RPMI8226 (cell line): ENCODE measurements at places on chromosomes 2 and 18.

GRCh38 chr2:190785334-190785733, 95.3 kb upstream of the GLS start:
- DNase-seq, result no peak

DNA sequence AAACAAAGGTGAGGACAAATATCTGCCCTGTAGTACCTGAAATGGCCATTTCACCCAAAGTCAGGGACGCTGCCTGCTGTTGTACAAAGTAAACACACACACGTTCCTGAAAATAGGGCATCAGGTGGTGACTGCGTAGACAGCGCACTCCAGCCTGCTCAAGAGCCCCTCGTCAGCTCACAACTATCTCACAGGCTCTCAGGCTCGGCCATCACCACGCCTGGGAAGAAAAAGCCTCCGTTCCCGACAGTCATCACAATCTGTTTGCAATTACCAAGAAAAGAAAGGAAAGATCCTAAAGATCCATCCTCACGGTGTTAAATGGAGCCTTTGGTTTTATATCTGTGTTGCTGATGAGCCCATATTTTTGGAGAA, 230.2 kb downstream of the ZNF516 start:
- no peak for DNase-seq

DNA sequence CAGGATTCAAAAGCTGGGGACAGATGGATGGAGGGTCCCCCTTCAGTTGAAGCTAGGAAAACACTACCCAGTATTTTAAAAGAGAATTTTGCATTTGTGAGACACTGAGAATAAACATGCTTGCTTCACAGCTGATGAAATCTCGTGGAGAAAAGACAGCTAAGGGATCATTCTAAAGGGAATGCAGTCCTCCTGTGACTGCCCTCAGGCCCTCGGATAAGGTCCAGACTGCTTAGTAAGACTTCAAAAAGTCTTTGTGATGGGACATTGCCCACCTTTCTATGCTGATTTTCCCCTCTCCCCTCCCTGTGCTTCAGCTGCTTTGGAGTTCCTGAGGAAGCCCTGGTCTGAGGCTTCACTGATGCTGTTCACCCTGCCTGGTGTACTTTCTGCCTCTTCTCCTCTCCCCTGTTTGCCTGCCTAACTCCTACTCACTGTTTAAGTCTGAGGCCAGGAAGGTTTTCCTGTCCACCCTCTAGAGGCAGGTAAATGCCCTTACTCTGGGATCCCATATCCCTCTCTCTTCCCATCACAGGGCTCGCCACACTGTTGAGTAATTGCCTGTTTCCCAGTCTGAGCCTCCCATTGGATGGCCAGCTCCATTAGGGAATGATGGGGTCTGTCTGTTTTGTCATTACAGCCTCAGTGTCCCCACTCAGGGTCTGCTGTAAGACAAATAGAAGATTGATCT, 26.6 kb downstream of the POLE4 start:
- DNase-seq, result no peak

DNA sequence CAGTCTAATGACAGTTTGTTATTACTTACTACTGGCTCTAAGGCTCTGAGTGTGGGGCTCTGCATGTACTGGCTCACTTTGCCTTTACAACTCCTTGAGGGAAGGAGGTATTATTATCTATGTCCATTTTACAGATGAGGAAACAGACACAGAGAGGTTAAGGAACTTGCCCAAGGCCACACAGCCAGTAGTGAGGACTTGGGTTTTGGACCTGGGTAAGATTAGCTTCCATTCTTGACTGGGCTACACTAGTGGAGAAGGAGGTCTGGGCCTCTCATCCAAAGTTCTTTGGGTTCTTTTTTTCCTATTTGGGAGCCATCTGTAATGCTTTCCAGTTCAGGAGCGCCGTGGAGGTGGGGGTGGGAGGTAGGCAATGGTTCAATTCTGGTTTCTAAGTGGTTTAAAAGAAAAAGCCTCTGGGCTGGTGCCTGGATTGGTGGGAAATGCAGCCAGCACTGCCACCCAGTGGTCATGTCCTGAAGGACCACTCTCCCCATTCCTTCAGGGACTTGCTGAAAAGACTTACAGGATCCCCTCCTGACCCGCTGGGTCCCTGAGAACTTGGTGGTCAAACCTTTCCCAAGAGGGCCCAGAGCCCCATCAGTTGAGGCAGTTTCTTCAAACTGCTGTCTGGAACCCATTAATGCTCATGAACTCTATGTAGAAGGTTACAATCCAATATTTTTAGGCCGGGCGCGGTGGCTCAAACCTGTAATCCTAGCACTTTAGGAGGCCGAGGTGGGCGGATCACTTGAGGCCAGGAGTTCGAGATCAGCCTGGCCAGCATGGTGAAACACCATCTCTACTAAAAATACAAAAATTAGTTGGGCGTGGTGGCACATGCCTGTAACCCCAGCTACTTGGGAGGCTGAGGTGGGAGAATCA, 38.6 kb upstream of the NOTO start:
- peak; percentile 69 for DNase-seq

GRCh38 chr18:55821219-55821618, 233.2 kb upstream of the TCF4 start:
- DNase-seq, result no peak

- no peak for DNase-seq
Observed at GRCh38 chr18:75253784-75254183, 43.2 kb downstream of the TSHZ1 start.

- no peak for DNase-seq
Observed at GRCh38 chr2:38533757-38534545, 68.8 kb downstream of the HNRNPLL start.

DNA sequence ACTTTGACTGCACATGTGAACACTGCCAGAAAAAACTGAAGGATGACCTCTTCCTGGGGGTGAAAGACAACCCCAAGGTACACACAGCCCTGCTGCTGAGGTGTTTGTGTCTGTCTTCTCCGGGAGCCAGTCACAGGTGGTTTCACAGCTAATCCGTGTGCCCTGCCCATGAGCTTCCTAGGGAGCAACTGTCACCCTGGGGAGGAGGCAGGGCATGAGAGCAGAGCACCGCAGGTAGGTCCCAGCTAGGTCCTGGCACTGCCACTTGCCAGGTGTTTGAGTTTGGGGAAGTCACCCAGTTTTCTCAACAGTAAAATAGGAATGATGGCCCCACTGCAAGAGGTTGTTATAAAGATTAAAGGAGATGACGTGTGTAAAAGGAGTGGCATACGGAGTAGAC, 29.1 kb downstream of the SMYD1 start:
- DNase-seq, result no peak

- no peak for DNase-seq
Observed at GRCh38 chr2:160454070-160454797, 39.4 kb downstream of the RBMS1 start.

DNA sequence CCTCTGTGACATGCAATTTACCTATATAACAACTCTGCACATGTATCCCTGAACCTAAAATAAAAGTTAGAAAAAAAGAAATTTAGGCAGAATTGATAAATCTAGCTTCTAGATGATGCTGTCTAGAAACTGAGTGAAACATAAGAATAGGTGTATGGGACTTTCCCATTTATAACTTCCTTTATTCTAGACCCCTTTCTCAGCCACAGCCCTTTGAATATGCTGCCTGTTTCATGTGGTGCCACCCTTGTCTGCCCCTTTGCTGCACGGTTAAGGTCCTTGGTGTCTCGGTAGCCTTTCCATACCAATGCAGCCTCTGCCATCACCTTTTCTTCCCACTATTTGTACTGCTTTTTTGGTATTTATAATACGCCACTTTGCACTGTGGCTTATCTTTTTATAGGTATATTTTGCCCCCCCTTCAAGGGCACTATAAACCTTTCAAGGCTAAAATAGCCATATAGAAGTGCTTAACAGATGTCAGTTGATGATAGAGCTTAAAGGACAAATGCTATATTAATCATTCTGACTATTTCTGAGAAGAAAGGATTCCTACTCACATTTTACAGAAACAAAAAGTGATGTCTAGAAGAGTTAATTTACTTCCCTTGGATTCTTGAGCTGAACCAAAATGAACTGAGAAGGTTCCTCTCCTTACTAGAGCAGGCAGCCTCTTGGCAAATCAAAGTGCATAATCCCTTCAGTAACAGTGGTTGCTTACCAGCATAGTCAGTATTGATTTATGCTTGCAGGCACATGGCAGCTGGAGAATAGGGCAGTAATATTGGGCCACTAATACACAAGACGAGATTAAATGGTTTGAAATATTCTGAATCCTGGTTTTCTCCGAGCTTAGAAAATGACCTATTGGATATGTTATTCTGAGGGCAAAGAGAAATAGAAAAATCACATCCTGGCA, 88.1 kb upstream of the CYP26B1 start:
- no peak for DNase-seq

DNA sequence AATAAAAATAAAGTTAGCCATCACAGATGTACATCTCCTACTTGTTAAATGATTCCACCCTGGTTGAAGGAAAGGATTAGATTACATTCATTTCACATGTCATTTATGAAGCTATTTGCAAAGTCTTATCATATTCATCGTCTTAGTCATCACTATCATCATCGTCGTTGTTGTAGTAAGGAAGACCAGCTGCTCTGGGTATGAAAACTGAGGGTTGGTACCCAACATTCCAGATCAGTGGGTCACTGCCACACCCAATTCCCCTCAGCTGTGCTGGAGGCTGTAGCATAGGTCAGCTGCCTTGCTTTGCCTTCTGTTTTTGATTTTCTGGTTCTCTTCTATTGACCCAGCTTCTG, 20.9 kb upstream of the CCBE1 start:
- DNase-seq, result no peak

DNA sequence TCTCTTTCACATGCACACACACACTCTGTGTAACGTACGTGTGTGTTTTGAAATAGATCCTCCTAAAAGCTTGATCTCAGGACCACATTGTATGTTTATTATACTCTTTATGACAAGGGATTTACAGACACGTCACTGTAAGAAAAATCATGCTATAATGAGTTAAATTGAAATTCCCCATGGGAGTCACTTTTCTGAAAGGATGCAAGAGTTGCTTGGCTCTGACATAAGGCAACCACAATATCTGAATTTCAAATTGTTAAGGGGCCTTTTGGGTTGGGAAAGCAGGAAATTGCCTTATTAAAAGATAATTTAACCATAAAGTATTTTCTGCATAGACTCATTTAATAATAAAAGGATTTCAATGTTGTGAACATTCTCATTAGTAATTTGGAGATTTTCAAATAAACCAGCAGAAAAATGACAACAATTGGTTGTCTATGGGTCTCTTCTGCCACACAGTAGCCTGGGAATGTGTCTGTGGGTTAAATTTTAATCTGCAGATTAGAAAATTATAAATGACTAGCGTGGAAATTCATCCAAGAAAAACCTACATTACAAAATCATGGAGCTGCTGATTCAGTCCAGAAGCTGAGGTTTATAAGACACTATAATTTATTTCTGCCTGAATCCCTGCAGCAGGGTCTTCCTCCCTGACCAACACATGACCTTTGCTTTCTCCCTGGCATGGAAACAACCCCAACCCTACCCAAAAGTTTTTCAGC, 75.9 kb upstream of the PID1 start:
- no peak for DNase-seq

- no peak for DNase-seq
Observed at GRCh38 chr2:212294816-212295215, 243.8 kb downstream of the ERBB4 start.

GRCh38 chr2:30847329-30847728, 40.1 kb upstream of the CAPN13 start:
- DNase-seq, result no peak

GRCh38 chr2:16729335-16729734, 63.7 kb upstream of the CYRIA start:
- DNase-seq, result no peak

- DNase-seq, result peak; percentile 7
Observed at GRCh38 chr18:67300498-67300897, 216.0 kb downstream of the DSEL start.

DNA sequence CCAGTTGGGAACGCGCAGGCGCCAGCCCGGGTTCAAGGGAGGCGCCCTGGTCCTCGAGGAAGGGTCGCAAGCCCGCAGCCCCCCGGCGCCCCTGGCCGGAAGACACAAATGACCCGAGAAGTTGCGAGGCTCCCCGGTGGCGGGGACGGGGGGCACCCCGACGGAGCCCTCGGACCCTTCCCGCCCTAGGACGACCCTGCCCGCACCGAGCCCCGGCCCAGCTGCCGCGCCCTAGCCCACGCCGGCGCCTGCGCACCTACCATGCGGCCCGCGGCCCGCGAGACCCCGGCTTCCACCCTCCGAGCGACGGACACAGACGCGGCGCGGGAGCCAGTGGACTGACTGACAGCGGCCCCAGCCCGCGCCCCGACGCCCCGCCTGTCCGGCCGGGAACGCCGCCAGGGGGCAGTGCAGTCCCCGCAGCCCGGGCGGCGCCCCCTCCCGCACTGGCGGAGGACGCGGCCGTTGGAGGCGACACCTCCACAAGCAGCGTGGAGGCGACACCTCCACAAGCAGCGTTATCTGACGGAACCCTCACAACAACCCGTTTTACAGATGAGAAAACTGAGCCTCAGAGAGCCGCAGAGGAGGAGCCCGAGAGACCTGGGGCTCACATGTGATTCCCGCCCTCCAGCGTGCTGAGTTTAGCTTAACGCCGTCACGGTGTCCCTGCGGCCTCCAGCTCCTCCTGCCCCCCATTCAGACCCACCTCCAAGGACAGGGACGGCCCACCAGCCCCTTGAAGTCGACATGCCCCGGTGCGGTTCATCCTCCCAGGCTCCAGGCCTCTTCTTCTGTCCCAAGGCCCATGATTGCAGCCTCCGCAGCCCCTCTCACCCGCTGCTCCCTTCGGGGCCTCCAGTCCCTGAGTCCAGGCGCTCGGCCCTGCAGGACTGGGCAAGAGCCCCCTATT, at the start of gene NMUR1:
Gene NMUR1, minus strand, starts transcription at position 347 of the 913 bp plus-strand sequence. Its CDS starts 84 bp downstream, at position 263.
- peak; percentile 69 for DNase-seq

GRCh38 chr18:41687138-41687537, 267.9 kb upstream of the PIK3C3 start:
- no peak for DNase-seq

DNA sequence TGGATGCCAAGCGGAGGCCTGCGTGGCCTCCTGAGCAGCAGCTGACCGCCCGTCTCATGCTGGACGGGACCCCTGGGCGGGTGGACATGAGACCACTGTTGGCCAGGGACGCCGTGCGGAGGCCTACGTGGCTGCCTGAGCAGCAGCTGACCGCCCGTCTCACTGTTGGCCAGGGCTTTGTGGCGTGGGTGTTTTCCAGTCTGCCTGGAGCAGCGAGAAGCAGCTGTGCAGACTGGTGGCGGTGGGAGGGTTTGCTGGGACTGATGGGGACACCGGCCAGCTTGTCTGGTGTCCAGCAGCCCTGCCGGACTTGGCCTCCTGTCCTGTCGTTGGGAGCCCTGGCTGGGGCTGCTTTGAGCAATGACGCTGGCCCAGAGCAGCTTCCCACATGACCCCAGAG, 5.8 kb upstream of the D2HGDH start:
- DNase-seq, result no peak

GRCh38 chr2:209614690-209615369, 156.8 kb upstream of the UNC80 start:
- no peak for DNase-seq

GRCh38 chr18:46148810-46149209, 44.6 kb downstream of the HAUS1 start:
- DNase-seq, result peak; percentile 76

DNA sequence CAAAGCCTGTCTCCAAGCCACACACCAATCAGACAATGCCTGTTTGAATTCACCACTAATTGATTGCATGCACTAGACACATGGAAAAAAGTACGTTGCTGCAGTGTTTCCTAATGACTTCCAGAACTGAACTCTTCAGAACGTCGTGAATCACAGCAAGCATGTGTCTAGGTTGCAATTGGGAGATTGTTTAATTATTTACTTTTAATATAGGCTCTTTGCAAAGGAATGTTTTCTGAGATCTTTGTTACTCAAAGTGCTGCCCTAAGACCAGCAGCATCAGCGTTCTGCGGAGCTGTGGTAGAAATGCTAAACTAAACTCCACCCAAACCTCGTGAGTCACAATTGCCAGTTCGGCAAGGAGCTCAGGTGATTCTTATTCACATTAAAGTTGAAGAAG, 52.7 kb upstream of the CCDC68 start:
- DNase-seq, result no peak

GRCh38 chr18:78528411-78529258, 451.0 kb upstream of the SALL3 start:
- DNase-seq, result no peak
